Lung (tissue), 17 donors: ENCODE measurements at places on chromosomes 2 and 18. TPM values are rescaled to one million over a fixed set of nuclear protein-coding genes. Genes with fewer than 3 reads are reported as not detected.
A peak's percentile ranks its signal among the peaks of the same experiment; 100 is the strongest.

- DNase-seq: no peak
Observed at GRCh38 chr2:236124182-236124893, 43.8 kb downstream of the GBX2 start.

GRCh38 chr18:52054324-52054723 is 285.7 kb upstream of the DCC start:
- DNase-seq: no peak

- DNase-seq: no peak
Observed at GRCh38 chr2:73489053-73489452, 103.4 kb downstream of the ALMS1 start.

- peak; percentile 69 for DNase-seq
Observed at GRCh38 chr18:9961041-9961440, 47.2 kb downstream of the VAPA start.

DNA sequence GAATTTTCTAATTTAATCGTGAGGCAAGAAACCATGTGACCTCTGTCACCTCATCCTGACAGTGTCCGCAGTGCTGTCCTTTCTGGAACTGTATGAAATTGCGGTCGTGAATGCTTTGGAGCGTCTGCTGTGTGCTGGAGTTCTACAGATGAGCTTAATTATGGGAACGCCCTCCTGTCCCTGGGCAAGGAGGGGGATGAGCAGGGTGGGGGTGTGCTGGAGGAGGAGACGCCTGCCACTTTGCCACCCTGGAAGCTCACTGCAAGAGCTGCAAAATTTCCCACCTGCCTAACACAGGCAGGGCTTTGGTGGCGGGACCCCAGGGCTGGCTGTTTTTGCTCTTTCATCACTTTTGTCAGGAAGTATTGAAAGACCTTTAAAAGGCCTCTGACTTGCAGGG is 6.5 kb downstream of the LPIN1 start:
- no peak for DNase-seq

DNA sequence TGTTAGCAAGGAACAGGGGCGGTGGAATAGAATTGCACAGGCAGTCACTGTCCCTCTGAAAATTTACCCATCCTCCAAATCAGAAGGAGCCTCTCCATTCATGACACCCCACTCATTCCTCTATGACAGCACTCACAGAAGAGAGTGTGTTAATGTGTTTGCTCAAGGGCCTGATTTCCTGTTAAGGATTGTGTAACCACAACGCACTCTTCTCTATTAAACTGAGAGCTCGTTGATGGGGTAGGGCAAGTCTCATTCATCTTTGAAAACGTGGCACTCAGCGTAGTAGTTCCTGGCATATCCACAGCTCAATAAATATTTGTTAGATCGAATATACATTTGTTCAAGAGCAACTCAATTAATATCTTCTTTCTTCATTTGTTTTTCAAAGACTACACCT is 106.4 kb downstream of the VAPA start:
- DNase-seq: no peak

DNA sequence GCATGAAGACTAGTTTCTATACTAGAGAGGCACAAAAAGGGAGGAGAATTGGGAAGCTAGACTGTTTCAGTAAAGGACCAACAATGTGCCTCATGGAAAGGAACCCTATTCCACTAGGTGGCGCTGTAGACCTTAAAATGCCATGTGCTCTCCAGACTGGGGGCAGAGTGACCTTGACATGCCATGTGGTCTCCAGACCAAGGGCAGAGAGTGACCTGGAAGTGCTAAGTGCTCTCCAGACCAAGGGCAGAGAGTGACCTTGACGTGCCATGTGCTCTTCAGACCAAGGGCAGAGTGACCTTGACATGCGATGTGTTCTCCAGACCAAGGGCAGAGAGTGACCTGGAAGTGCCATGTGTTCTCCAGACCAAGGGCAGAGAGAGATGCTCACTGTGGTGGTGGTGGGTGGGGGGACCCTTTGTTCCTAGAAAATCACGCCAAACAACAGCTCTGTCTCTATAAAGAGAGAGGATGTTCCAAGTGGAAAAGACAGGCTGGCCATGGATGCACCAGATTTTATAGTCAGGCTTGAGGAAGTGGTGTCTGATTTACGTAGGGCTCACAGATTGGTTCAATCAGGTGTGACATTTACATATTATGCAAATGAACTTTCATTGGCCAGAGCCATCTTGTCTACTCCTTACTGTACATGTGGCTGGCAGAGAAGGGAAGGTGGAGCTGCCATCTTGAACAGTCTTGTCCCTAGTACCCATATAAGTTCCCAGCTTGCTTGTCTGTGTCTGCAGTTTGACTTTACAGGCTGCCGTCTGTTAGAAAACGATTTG is 344.0 kb upstream of the DDX18 start:
- peak; percentile 26 for DNase-seq

- DNase-seq: no peak
Observed at GRCh38 chr2:190451561-190452176, 43.5 kb downstream of the MFSD6 start.

GRCh38 chr2:43027097-43027873 is 199.1 kb downstream of the ZFP36L2 start:
- peak; percentile 37 for DNase-seq

DNA sequence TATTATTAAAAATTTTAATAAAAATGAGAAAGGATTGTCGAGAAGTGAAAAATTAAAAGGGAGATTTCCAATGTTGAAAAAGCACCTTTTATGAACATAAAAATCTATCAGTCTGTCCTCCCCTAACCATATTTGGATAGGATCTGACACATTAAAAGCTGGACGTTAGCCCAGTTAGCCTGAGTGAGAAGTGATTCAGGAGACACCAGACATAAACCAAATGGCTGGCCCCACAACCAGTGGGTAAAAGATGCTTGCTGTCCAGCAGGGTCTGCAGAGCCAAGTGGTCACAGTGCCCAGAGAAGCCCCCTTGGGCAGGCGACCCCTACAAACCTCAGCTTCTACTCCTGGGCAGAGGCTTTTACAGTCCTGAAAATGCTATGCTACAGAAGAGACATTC is 253.8 kb upstream of the LYPD1 start:
- DNase-seq: peak; percentile 83

GRCh38 chr2:201855356-201855755 is 49.0 kb downstream of the CDK15 start:
- no peak for DNase-seq

DNA sequence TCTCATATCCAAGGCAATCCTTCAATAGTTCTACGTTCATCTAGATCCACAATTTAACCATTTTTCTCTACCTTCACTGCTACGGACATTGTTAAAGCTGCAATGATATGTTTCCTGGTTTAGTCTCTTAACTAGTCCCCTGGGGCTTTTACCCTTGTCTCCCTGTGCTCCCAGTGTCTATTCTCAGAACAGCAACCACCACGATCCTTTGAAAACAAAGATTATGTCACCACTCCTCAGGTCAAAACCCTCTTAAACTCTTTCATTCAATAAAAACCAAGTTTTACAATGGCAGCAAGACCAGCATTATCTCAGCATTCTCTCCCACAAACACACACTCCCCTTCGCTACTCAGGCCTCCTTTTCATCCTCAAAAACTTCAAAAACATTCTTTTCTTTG is 298.2 kb upstream of the CHST9 start:
- no peak for DNase-seq

GRCh38 chr18:67151366-67151765 is 365.2 kb downstream of the DSEL start:
- DNase-seq: no peak

GRCh38 chr2:7189106-7189505 is 271.9 kb downstream of the RNF144A start:
- no peak for DNase-seq

DNA sequence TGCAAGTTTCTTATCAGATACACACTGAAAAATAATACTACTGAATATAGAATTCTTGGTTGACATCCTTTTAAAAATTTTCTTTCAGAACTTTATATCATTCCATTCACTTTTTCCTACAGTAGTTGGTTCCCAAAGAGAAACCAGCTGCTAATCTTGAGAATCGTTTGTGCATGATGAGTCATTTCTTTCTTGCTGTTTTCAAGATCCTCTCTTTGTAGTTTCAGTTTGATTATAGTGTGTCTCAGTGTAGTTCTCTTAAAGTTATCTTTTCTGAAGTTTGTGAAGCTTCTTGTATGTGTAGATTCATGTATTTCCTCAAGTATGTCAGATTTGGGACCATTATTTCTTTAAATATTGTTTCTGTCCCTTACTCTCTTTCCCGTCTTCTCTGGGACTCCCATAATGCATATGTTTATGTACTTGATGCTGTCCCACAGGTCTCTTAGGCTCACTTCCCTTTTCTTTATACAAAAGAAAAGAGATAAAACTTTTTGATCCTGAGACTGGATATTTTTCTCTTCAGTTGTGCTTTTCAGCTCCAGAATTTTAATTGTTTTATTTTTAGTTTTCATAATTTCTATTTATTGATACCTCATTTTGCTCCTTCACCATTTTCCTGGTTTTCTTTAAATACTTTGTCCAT is 801.0 kb downstream of the TDRD15 start:
- DNase-seq: no peak

GRCh38 chr18:9534844-9535243 is 59.5 kb downstream of the RALBP1 start:
- no peak for DNase-seq

- DNase-seq: no peak
Observed at GRCh38 chr18:12599543-12599942, 58.4 kb downstream of the SPIRE1 start.

GRCh38 chr18:42164556-42164955 is 209.5 kb downstream of the PIK3C3 start:
- DNase-seq: peak; percentile 18

GRCh38 chr18:79494936-79495335 is 99.2 kb downstream of the NFATC1 start:
- DNase-seq: peak; percentile 4

DNA sequence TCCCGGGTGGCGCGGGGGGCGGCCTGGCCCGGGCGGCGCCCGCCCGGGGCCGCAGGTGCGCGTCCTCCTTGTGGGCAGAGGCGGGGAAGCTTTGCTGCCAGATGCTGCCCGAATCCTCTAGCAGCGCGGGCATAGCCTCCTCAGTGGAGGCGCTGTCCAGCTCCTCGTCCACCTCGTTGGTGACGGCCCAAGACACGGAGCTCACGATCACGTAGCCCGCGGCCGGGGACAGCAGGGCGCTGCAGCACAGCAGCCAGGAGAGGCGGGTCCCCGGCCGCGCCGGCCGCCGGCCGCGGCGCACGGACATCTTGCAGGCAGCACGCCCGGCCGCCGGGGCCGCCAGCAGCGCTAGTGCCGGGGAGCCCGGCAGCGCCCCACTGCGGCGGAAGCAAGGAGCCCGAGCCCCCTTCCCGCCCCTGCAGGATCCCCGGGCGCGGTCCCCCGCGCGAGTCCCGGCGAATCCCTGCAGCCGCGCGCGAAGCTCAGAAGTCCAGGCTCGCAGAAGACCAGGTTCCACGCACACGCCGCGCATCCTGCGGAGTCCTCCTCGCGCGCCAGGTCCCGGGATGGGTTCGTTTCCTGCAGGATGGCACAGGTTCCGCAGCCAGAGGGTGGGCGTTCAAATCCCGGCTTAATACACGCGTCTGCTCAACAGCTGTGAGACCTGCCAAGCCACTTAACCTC is at the start of gene CREG2:
Gene CREG2 (minus strand): TSS at position 353 of the 684 bp plus-strand sequence. CDS start 46 bp downstream, at position 307.
- peak; percentile 80 for DNase-seq

GRCh38 chr18:57819671-57820460 is 16.8 kb upstream of the ATP8B1 start:
- peak; percentile 56 for DNase-seq

DNA sequence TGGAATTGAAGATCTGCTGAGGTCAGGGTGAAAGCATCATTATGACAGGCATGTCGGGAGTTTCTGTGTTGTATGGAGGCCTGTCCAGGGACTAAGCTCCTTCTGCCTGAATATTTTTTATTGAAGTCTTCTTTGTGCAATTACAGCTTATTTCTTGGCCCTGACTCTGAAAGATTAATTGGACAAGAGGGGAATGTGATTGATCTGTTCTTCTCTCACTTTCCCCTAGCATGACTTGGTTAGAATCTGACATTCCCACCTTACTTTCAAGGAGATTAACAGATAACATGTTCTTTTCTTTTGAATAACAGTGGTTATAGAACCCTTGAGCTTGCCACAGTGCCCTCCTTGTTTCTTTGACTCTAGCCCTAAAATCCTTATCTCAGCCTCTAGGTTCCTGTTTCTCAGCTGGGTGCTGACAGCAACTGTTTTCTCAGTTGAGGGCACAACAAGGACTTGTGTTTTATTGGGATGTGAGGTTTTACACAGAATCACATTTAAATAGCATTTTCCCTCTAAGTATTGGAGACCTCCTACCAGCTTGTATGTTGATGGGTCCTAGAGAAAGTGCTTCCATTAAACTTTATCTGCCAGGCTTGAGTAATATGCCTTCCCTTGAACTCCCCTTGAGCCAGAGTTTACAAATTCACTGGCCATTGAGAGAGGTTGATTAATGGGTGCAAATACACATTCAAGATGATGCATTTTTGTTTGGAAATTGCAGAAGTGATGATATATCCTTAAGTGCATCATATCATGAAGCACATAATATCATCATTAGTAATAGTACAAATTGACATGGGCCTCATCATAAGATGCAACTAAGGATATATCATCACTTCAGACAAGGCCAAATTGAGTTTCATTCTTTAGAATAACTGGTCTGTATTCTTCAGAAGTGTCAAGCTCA is 12.5 kb downstream of the TTLL4 start:
- DNase-seq: no peak

- peak; percentile 53 for DNase-seq
Observed at GRCh38 chr2:22600999-22601398, 784.0 kb upstream of the KLHL29 start.

DNA sequence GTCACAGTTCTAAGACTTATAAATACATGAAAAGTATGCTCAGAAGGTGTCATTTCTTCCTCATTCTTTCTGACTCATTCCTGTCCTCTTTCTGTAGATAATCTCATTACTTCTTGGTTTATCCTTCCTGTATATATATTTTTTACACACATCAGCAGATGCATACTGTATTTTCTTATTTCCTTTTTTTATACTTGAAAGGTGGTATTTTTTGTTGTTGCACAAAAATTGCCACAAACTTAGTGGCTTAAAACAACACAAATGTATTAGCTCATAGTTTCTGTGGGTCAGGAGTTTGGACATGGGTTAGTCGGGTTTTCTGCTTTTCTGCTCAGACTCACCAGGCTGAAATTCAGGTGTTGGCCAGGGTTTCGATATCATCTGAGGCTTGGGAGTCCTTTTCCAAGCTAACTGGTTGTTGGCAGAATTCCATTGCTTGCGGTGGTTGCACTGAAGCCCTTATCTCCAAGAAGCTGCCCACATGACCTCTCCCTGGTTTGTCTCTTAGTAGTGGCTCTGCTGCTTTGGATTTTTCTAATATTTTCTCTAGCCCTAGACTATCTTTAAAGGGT is 162.6 kb downstream of the FMNL2 start:
- DNase-seq: no peak

- DNase-seq: no peak
Observed at GRCh38 chr2:31256611-31257382, 22.8 kb downstream of the EHD3 start.

REG1B gene
- polyA plus RNA-seq: 0.56 TPM

OSR1 gene
- polyA plus RNA-seq: 8.6 TPM

FASTKD2 gene
- polyA plus RNA-seq: 9.8 TPM

GPR75 gene
- polyA plus RNA-seq: 0.72 TPM

FLACC1 gene
- polyA plus RNA-seq: 1.9 TPM

SLC39A10 gene
- 10.1 TPM for polyA plus RNA-seq

PRSS56 gene
- not detected for polyA plus RNA-seq

GALNT5 gene
- polyA plus RNA-seq: 4.8 TPM

GREB1 gene
- 0.67 TPM for polyA plus RNA-seq

RBM44 gene
- polyA plus RNA-seq: 0.26 TPM
